ENCODE measurements at places on chromosomes 2 and 18.
A peak's percentile ranks its signal among the peaks of the same experiment; 100 is the strongest.

DNA sequence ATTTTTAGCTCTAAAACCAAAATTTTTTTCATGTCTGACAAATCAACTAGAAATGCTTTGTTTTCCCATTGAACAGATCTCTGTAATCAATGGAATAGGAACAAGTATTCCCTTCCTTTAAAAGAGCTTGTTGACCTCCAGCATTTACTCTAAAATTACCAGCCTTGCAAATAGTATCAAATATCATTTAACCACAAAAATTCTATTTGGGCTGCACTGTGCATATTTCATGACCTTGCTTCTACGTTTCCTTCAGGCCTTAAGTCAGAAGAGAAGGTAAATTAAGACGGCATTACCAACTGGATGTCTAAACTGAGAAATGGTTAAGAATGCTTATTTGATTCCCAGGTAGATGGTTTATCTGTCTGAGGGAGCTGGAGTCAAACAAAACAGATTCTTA lies 33.3 kb upstream of the NRXN1 start:
- no peak for DNase-seq

GRCh38 chr2:240423788-240424191 lies 11.7 kb upstream of the GPC1 start:
- DNase-seq = no peak

DNA sequence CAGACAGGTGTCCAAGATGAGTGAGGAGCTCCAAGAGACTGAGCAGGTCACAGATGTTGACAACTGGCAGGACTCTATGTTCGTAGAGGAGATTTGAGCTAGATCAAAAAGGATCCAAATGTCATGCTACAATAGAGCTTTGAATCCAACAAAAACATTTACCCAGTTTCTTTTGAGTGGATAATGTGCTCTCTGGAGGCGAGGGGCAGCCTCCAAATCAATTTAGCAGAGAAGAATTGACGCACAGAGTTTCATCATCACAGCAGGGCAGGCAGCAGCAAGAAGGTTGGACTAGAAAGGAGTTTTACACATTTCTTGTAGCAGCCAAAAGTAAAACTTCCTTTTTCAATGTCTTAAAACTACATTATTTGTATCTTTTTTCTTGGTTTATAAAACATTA lies 653.0 kb downstream of the RNF144A start:
- DNase-seq = no peak

- peak; percentile 71 for DNase-seq
These were observed 4.2 kb downstream of the HOXD11 start for GRCh38 chr2:176111309-176111663.

- no peak for DNase-seq
These were observed 19.3 kb downstream of the MRPL30 start for GRCh38 chr2:99200076-99200800.

- DNase-seq = no peak
These were observed 80.3 kb downstream of the ZFP36L2 start for GRCh38 chr2:43146083-43146482.

DNA sequence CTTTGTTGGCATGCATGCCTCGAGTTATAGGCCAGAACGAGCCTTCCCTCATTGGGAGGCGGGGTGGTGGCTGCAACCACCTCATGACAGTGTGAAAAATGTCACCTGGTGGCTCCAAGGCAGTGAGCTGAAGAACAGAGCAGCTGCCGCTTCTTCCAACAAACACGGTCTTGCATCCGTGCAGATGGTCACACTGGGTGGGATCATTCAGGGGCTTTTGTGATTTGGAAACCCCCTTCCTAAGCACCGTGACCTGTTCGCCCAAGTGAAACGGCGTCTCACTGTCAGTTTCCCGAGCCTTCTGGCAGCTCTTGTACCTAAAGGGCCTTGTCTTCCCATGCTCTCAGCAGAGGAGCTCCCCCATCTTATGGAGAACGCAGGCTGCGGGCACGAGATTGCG lies 159.7 kb downstream of the NAPG start:
- DNase-seq = no peak

- no peak for DNase-seq
These were observed 25.4 kb downstream of the VPS54 start for GRCh38 chr2:63993871-63994270.

GRCh38 chr2:218605432-218605831 lies 2.3 kb upstream of the PLCD4 start:
- DNase-seq = no peak

DNA sequence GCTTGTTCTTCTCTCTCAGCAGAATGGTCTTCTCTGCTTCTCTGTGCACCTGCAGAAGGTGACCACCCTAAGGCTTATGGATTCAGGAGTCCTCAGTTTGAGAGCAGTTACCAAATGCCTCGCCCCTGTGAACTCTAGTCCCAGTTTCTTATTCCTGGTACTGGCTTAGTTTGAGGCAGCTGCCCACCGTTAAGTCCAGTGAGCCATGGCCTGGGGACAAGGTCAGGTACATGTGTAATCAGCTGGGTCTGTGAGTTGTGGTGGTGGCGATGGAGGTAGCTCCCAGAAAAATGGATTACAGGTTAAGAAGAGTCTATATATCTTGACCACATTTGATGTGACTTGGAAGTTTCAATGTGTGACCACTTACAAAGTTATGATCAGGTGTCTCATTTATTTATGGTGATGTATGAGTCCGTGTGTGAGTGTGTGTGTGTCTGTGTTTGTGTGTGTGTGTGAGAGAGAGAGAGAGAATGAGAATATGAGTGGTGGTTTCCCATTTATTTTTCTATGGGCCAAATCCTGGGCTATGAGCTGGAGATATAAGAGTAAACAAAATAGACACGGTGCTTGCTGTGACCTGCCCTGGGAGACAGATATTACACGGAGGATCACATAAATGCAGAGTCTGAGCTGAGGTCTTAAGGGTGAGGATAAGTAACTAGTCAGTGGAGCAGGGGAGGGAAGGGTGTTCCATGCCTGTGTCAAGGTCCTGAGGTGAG lies 13.0 kb upstream of the IL1RN start:
- DNase-seq = no peak

- peak; percentile 62 for DNase-seq
These were observed 74.7 kb downstream of the HNRNPLL start for GRCh38 chr2:38528008-38528442.

DNA sequence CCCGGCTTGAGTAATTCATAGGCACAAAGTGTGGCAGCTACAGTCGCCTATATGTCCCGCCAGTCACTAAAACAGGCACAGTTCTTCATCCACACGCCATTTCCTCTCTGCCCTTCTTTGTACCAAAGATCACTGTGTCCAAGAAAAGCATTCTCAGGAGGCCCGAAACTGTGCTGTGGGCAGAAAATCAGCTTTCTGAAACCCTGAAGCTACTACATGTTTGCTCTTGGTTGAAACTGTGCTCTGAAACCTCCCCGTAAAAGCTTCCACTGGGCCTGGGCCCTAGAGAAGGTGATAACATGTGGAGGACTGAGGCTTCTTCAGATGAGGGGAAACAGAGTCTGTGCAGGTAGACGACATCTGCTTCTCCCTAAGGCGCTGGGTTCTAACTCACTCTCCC lies 75.6 kb upstream of the ID2 start:
- no peak for DNase-seq

DNA sequence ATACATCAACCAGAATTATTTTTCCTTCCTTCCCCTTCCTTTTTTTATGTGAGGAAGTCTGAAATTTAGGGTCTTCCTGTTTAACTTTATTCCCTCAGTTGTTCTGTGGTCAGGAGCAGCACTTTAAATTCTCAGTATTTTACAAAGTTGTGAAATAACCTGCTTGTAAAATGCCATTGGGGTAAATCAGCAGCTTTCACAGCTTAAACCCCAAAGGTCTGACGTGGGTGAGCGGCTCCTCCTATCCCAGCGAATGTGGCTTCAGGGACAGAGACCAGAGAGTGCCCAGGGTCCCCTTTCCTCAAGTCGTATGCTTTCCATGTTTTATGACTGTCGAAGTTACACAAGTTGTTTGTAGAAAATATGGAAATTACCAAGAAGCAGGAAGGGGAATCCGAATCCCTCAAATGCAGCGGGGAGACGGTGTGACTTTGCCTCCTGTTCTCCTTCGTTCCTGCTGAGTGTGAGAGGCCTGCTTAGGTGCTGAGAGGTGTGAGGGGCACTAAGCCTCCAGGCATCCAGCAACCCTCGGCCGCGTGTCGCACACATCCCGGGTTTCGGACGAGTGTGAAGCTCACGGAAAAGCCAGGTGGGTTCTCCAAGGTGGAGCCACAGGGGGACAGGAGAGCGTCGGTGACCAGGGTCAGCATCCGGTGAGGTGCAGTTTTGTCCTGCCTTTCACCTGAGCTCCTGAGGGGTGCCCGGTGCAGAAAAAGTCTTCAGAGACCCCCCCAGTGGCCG lies 10.8 kb upstream of the KCNG2 start:
- peak; percentile 44 for DNase-seq

DNA sequence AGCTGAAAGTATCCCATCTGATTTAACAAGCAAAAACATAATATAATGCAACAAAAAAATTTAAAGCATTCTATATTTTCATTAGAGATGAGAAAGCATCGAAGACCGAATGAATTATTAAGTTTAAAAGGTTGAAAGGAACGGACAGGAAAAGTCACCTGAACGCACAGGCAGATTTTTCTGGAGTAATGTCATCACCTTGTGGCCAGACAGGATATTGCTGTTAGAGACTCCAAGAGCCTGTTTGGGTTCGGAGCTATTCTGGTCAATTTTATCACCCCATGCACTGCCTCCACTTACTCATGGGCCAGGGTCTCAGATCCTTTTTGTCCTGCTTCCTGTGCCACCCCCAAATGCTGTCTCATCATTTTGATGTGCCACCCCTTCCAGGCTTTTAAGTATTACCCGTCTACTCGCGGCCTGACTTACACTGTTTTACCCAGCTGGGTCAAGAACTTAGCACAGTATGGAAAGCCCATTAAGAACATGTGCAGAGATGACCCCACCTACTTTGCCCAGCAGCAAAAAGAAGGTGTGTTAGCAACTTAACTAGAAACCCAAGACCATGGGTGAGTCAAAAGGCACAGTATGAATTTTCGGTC lies 27.3 kb downstream of the GKN2 start:
- DNase-seq = peak; percentile 78

Data from hematopoietic multipotent progenitor cell treated with erythropoietin and hydrocortisone succinate and interleukin-3 and kit ligand, for 4 days (in vitro differentiated cells).